CD4-positive, alpha-beta memory T cell (primary cell): ENCODE measurements at places on chromosomes 11 and 22.

GRCh38 chr11:73234471-73235181, 16.5 kb downstream of the P2RY2 start:
- no peak for DNase-seq

DNA sequence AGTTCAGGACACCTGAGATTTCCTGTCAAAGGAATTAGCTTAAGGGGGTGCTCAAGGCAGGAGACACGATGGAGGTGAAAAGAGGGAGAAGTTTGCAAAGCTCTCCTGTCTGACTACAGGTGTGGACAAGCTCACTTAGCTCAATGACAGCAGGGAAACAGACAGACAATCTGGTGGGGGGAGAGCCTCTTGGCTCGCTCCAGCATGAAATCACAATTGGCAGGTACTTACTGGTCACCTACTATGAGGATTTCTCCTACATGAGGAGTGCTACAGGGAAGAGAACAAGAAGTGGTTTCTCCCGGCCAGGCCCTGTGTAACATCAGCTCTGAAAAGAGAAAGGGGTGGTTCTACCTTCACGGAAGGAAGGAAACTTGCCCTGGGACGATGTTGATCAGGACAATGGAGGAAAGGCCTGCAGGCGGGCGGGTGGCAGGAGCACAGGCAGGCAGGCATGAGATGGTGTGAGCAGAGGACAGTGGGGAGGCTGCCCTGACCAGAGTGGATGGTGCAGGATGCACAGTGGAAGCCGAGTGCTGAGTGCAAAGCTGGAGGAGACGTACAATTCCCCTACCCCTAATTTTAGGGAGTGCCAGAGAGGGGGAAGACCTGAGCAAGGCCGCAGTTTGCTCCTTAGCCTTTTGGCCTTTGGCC, 57.9 kb upstream of the CRTAM start:
- no peak for DNase-seq

DNA sequence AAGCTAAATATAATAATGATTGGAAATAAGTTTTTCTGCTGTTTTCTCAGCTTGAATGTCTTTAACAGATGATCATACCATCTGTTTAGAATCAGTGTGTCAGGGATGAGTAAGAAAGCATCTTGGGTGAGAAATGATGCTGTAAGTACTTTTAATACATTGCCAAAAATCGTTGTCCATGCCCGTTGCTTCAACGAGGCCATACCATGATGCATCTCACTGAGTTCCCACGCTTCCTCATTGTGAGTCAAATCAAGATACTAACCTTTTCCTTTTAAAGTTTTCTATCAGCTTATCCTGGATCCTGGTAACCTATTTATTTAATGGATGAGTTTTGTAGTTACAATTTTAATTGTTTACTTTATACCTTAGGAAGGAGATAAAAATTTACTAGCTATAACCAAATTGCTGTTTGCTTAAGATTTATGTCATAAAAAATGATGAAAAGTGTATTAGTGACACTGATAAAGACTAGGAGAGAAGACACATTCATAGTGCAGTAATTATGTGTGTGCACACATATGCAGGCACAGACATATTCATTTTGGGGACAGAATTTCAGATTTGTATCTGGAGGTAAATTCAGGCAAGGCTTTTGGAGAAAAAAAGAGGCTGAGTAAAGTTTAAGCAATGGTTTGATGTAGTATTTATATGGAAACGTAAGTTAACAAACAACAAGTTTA, 154.8 kb downstream of the UVRAG start:
- DNase-seq = no peak

GRCh38 chr11:134598368-134598767, 186.3 kb upstream of the B3GAT1 start:
- no peak for DNase-seq

- no peak for DNase-seq
These were observed 16.6 kb downstream of the OR8A1 start for GRCh38 chr11:124586238-124586860.

DNA sequence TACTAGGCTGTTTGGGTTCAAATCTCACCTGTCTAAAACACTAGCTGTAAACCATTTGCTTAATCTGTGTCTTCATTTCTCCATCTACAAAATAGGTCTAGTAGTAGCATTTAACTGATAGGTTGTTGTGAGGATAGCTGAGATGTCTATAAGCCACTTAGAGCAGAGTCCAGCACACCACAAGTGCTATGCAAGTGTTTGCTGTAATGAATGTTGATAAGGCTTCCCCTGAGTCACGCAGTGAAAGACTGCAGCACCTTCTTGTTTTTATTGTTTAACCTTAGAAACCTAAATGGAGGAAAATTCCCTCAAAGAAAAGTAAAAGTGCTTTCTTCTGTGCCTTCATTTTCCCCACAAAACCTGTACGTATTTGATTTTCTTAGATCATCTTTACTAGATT, 23.1 kb upstream of the LDHA start:
- DNase-seq = no peak

DNA sequence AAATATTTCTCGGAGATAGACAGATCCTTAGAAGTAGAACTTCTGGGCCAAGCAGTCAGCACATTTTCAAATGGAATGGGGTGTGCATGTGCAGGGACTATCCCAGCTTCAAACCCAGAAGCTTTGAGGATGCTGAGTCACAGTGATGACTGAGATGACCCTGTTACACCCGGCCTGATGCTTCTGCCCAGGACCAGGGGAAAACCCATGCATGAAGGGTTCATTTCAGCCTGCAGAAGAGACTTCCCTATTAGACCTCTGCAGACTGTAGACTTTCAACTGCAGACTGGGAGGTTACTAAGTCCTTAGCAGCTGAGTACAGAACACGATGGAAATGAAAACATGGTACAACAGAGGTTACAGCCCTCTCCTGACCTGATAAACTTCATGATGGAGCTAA, 3.6 kb upstream of the OR2AT4 start:
- DNase-seq = no peak

GRCh38 chr11:19546325-19546724, 166.3 kb upstream of the NAV2 start:
- DNase-seq = no peak

DNA sequence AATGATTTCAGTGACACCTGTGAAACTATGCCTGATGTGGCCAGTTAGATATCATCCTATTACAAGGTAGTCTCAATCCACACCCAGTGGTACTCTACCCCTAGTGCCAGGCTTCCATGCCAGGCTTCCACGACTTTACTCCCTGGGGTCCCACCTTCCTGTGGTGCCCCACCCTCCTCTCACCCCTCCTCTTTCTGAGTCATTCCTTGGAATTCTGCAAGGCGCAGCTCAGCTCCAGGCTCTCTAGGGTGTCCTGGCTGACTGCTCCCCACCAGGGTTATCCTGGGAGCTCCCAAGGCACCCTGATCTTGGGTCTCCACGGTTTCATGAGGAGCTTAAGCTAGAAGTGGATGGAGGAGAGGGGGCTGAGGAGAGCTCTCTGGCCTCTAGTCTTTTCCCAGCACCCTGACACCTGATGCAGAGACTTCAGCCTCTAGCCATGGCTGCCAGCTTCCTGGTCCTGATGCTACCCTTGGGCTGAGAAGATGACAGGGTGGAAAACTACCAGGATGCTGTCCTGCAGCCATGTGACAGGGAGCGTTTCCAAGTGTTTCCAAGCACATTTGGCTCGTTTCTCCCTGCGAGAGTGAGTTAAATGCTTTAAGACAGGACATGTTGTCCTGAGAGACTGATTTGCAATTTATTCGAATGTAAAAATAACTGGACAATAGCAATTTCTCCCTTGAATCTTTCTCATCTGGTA, 1461.2 kb downstream of the TBC1D22A start:
- DNase-seq = no peak

- DNase-seq = no peak
These were observed 197.0 kb upstream of the CADM1 start for GRCh38 chr11:115700981-115701875.

DNA sequence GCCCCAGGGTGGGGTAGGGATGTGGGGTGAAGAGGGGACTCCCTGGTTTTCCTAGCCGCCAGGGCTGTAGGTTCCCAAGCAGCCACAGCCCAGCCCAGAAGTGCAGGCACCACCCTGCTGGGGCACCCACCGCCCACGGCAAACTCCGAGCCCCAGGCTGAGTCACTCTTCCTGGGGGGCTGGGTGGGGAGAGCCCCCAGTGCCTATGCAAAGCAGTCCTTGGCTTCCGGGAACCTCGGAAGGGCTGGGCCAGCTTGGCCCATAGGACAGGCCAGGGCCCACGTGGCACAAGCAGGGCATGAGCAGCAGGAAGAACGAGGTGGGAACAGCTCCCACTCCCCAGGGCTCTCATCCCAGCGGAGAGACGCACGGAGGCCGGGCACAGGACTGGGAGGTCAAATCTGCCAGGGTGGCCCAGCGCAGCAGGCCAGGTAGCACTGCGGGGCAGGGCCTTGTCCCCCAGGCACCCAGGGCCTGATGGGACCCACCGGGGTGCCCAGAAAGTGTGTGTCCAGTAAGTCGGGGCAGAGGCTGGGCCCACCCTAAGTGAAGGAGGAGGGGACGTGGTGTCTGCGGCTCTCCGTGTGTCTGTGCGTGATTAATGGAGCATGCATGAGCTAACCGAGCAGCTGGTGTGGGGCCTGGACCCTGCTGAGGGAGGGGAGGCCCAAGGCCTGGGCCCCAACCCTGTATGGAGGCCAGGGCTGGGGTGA, 4.6 kb upstream of the IL17REL start:
- DNase-seq = peak; percentile 81

DNA sequence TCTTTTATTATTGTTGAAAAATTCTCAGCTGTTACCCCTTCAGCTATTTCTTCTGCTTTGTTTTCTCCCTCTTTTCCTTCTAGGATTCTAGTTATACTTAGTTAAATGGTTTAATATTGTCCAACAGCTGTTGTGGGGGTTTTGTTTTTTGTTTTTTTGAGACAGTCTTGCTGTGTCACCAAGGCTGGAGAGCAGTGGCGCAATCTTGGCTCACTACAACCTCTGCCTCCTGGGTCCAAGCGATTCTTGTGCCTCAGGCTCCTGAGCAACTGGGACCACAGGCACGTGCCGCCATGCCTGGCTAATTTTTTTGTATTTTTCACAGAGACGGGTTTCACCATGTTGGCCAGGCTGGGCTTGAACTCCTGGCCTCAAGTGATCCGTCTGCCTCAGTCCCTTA, 12.7 kb downstream of the SDHAF2 start:
- DNase-seq = no peak

- DNase-seq = no peak
These were observed 545 bp downstream of the FEN1 start for GRCh38 chr11:61793083-61793828.

- no peak for DNase-seq
These were observed 448.3 kb downstream of the INSC start for GRCh38 chr11:15563054-15563453.

GRCh38 chr11:110830747-110831146, 118.5 kb upstream of the ARHGAP20 start:
- DNase-seq = no peak

DNA sequence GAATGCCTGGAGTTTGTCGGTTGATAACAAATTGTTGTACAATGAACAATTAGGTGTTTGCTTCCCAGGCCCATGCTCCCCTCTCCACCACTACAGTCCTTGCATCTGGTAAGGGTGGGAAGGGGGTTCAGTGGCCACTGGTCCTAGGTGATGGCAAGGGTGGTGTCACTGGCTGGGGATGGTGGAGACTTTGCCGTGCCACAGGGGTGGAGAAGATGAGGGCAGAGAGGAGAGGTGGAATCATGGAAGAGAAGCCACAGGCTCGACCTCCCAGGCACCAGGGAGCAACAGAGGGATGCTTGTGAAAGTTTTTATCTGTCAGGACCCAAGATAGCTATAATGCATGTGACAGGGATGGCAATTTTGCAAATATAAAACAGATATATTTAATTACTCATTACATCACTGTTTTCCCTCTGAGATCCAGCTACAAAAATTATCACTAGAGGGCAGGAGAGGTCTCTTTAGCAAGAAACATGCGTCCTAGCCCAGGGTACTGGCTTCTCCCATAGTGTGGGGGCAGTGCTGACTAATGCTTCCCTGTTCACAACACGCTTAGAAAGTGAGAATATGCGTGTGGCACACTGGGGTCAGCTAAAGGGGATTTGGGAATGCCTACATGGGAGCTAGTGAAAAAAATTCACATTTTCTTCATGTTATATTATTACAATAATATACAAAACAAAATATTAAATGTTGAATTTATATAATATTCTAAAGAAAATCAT, 49.0 kb upstream of the AMPD3 start:
- peak; percentile 54 for DNase-seq

GRCh38 chr11:694563-695287, at the start of gene DEAF1:
Gene DEAF1 (minus strand): TSS chr11:695222. CDS start chr11:695047, 175 bp downstream.
- peak; percentile 100 for DNase-seq

GRCh38 chr22:25569983-25570382, 5.5 kb downstream of the GRK3 start:
- no peak for DNase-seq

DNA sequence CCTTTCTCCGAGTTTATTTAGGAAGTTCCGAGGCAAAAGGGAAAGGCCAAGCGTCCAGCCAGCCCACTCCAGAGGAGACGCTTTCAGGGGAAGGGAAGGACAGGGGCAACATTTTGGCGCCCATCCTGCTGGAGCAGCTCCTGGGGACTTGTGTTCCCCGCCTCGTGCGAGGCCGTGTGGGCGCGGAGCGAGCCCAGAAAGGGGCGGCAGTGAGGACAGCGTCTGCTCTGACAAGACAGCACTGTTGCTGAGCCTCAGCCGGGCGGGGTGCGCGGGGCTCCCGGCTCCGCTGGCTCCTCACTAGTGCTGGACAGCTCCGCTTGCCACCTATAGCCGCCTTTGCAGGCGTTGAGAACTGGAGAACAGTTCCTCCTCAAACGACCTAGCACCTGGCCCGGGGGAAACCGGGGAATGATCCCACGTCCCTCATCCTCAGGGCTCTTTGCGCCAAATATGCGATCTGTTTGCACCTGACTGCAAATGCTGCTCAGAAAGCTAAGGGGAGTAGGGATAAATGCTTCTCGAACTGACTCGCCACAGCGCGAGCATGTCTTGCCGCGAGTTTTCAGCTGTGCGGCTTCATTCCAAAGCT, 722 bp upstream of the GUCY1A2 start:
- no peak for DNase-seq

DNA sequence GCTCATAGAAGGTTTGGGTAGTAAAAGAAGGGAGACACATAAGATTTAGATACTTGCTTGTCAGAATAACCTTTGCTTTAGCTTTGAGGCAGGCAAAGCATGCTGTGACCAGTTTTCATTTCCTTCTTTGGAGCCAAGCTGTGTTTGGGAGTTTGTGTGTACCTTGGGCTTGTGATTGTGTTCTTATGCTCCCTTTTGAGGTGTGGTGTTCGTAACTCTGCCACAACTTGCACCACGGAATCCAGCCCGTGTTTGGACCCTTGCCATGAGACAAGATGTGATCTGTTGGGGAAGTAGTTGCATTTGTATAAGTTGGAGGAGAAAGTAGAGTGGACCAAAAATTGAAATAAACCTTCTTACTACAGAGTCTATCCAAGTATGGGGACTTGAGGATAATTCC, 34.0 kb downstream of the BMAL1 start:
- DNase-seq = no peak
